ENCODE measurements at places on chromosomes 3 and 15.

GRCh38 chr3:10505791-10506585 lies 602 bp upstream of the ATP2B2 start:
- DNase-seq: peak; percentile 7

GRCh38 chr3:44954304-44954703 lies 21.7 kb downstream of the ZDHHC3 start:
- no peak for DNase-seq

DNA sequence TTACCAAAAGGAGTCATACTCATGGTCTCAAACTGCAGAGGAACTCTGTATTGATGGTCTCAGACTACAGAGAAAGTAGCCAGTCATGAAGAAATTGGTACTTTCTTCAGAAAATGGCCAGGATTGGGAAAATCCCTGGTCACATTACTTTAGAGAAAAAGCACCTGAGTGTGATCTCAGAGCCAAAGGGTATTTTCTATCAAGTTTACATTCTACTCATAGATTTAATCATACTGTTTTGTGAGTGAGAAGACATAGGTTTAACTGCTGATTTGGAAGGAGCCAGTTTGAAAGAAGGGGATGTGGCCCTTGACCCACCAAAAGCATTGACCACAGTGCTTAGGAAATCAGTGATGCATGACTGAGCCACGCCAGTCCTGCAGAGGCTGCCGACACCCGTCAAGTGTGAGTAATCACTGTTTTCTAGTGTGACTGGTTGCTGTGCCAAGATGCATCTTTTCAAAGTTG lies 203.6 kb downstream of the AKAP13 start:
- peak; percentile 51 for DNase-seq

DNA sequence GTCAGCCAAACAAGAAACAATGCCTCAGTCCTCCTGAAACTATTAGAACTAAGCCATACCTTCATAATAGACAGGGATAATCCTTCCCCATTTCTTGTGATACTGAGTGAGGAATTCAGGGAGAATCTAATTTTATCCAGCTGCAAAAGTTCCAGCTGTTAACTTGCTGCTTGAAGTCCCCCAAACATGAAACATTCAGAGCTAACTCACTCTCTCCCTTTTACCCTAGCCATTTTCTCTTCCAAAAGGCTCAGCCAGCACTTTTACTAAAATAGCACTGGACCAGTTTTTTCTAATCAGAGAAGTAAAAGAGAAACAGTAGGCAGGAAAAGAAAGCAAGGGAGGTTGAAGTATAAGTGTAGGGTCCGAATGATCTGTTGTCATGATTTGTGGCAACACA lies 268.1 kb downstream of the TAFA4 start:
- no peak for DNase-seq

DNA sequence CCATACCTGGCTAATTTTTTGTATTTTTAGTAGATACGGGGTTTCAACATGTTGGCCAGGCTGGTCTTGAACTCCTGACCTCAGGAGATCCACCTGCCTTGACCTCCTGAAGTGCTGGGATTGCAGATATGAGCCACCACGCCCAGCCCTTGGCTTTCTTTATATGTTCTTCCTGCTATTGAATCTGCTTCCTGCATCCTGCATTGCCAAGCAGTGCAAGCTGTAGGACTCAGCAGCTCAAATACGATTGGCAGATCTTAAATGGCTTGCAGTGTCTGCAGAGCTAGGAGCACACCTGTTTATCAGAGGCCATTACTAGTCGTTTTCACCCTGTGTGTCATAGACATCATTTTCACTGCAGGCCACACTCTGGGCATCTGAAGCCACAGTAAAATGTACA lies 426.2 kb upstream of the PPP2R3A start:
- no peak for DNase-seq

GRCh38 chr15:34886134-34886533 lies 83.4 kb downstream of the AQR start:
- DNase-seq: peak; percentile 43

DNA sequence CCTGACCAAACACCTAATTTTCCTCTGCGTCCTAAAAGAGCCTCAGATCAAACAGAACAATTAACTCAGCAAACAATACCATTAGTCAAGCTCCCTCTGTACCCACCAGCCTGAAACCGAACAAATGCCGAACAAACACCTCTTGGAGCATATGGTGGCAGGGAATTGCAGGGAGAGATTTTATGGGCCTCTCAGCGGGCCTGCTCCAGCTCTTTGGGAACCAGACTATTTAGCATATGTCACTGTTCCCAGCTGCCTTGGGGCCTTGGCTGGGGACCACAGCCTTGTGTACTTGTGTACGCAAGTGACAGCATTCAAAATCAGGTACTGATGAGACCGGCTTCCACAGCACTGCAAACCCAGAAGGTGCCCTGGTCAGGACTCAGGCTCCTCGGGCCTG lies 388.8 kb upstream of the PPP2R3A start:
- no peak for DNase-seq

DNA sequence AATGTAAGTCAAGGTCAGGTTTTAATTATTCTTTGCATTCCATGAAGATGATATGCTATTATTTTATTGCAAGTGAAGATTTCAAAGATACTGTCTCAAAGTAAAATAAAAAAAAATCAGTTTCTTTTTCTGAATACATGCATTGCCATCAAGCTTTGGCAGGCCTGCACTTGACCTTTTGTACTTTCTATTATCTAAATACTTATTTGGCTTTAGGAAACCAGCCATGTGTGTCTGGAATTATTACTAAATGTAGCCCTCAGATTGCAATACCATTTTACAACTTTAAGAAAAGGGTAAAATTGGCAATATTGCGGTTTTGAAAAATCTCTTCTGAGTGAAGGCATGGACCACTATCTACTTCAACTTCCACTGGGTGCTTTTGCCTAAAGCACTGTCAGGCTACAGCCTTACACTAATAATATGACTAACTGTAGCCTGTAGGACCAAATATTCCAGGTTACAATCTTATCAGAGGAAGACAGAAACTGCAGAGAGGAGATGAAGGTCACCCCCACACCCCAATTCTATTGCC lies 349.4 kb upstream of the DCBLD2 start:
- peak; percentile 18 for DNase-seq

DNA sequence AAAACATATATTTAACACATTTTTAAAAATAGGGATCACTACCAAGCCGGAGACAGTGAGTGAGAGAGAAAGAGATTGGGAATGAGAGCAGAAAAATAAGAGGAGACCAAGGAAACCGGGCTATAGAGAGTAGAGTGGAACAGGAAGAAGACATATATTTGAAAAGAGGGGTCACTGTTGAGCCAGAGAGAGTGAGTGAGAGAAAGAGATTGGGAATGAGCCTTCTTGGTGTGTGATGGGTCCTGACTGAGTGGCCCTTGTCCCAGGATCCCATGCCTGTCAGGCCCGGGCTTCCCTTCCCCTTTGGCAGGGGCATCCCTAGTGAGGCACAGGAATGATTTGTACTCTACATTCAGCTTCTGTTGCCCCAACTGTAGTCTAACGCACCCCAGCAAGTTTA lies 646.6 kb downstream of the NTRK3 start:
- DNase-seq: no peak

- DNase-seq: no peak
These were observed 523.2 kb upstream of the NAALADL2 start for GRCh38 chr3:174335910-174336309.

- DNase-seq: peak; percentile 49
These were observed 443.2 kb upstream of the AZI2 start for GRCh38 chr3:28791713-28792255.

GRCh38 chr15:98231696-98232440 lies 271.4 kb downstream of the ARRDC4 start:
- DNase-seq: no peak

DNA sequence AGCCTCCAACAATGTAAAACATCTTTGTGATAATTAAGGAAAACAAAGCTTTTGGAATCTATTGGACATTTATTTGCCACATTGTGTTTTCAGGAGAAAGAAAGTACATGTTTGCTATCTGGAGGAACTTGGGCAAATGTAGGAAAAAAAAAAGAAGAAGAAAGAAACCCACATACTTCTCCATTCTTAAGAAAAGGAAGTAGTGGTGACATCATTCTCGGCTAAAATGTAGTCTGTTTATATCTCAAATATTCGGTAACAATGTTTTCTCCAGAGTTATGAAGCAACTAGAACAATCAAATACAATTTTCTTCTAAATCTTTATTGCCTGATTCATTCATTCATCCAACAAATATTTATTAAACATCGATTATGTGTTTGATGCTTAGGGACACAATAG lies 2.3 kb upstream of the TGFBR2 start:
- DNase-seq: no peak

- no peak for DNase-seq
These were observed 14.6 kb downstream of the C2CD4B start for GRCh38 chr15:62150445-62150844.

- DNase-seq: no peak
These were observed 7.0 kb upstream of the DMXL2 start for GRCh38 chr15:51629612-51630011.

DNA sequence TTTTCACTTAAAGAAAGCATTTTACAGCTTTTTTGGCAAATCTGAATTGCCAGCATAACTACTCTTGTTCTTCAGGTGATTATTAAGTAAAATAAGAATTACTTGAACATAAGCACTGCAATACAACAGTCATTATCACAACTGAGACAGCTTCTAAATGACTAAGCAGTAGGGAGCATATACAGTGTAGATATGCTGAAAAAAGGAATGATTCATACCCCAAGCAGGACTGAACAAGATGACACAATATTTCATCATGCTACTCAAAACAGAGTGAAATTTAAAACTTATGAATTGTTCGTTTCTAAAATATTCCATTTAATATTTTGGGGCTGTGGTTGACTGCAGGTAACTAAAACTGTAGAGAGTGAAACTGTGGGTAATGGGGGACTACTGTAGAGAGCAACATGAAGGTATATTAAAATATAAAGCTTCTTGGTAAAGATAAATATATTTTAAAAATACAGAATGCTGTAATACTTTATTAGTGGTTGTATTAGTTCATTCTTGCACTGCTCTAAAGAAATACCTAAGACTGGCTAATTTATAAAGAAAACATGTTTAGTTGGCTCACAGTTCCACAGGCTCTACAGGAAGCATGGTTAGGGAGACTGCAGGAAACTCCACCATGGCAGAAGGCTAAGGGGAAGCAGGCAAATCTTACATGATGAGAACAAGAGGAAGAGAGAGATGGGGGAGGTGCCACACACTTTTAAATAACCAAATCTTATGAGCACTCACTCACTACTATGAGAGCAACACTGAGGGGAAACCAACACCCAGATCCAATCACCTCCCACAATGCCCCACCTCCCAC lies 84.8 kb downstream of the DCLK3 start:
- DNase-seq: peak; percentile 93

DNA sequence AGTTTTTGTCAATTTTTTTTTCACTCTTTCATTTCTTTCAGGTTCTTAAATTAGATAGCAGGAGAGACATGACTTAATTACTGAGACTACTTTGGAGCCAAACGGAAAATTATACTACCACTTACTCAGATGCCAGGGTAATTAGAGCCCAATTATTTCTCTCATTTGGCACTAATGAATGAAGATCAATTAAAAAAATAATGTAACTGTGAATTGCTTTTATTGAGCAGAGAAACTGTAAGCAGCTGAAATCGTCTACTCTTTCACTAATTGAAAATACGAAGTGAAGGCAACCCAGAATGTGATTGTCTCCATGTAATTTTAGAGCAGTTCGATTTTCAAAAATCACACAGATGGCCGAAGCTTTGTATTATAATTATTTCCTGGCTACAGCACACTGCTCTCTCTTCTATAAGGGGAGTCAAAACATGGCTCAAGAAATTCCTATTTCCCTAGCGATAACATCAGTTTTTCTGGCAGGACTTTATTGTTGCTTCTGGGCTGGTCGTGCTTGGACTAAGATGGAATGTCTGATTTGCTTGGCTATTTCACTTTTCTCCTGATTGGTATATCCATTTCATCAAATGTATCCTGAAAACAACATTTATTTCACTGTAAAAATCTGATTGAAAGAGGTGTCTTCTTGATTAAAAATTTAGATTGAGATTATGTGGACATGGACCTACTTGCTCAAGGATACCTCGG lies 55.8 kb upstream of the PDZRN3 start:
- no peak for DNase-seq
